SHP77 (cell line): ENCODE measurements at places on chromosomes 7 and 10.

DNA sequence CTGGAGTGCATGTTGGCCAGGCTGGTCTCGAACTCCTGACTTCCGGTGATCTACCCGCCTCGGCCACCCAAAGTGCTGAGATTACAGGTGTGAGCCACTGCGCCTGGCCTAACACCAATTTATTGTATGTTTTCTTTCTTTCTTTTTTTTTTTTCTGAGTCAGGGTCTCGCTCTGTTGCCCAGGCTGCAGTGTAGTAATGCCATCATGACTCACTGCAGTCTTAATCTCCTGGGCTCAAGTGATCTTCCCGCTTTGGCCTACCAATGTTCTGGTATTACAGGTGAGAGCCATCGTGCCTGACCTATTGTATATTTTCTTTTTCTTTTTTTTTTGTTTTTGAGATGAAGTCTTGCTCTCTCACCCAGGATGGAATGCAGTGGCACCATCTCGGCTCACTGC lies 33.8 kb upstream of the UBE2H start:
- DNase-seq: no peak

GRCh38 chr10:132878730-132879407 lies 63.5 kb downstream of the CFAP46 start:
- DNase-seq: no peak

DNA sequence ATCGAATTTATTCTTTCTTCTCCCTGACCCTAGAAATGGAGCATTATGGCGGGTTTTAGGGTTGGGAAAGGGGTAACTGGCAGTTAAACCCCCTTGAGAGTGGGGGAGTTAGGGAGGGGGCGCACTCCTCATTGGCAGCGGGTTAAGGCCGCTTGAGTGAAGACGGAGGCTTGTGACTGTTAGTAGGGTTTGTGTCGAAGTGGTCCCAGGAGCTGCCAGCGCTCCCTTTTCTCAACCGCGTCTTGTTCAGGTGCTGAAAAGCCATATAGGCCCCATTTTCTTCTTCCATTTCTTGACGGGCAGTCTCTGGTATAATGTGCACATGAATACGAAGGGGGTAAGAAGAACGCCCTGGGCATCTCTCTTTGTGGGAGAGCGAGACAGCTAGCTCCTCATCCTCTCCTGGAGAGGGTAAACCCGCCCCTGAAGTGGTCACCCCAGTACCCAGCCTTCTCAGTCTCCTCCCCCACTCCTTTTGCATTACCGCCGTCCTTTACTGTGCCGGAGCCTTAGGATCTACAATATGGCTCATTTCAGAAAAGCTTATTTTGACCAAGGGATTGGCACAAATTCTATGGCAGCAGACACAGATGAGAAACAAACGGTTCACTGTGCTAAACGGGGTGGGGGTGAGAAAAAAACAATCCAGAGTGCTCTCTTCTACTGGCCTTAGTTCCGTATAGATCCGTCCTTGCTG lies 836 bp downstream of the KMT2E start:
- DNase-seq: peak; percentile 21

- no peak for DNase-seq
These were observed 218.9 kb downstream of the DOCK4 start for GRCh38 chr7:111987115-111987826.

DNA sequence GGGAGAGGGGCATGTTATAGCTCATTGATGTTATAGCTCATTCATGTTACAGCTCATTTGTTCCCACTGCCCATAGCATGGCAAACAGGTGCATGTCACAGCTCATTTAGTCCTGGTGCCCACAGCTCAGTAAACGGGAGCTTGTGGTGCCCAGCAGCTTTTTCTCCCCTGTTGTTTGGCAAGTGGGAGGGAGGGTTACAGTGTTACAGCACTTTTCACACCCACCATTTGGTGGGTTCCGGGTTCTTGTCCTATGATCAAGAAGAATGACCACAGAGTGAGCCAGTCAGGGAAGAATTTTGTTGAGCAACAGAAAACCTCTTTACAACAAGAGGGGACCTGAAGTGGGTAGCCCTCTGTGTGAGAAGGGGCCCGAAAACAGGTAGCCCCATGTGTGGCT lies 162.8 kb upstream of the CSTF2T start:
- DNase-seq: no peak

DNA sequence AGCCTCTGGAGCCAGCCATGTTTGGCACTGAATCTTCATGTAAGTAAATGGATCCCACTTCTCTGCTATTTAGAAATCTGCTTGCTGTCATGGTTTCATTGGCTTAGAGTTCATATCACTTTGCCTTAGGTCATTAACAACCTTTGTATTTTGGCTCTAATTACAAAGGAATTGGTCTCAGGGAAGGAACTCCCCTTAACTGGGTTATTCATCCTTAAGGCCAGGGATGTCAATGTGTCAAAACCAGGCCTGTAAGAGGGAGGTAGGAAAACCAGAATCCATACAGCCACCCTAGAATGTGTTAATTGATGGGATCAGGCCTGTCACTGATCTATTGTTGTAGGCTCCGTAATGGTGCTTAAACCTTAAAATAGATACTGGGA lies 67.3 kb downstream of the ST7 start:
- no peak for DNase-seq

DNA sequence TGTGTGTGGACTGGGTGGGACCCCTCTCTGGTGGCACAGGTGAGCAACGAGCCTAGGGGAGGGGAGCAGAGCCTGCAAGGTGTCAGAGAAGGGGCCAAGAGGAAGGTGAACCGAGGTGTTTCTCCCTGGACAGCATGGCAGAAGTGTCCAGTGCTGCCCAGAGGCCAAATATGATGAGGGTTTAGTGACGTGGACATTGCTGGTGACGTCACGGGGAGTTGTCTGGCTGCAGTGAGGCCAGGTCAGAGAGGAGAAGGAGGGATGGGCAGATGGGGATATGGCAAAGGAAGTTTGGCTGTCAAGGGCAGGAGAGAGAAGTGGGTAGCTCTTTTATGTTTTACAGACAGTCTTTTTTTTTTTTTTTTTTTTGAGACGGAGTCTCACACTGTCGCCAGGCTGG lies 2.6 kb upstream of the ZNF853 start:
- no peak for DNase-seq

- DNase-seq: no peak
These were observed 137.2 kb downstream of the PHTF2 start for GRCh38 chr7:77935652-77936348.

- no peak for DNase-seq
These were observed 88.3 kb downstream of the CHST15 start for GRCh38 chr10:124005091-124005490.

DNA sequence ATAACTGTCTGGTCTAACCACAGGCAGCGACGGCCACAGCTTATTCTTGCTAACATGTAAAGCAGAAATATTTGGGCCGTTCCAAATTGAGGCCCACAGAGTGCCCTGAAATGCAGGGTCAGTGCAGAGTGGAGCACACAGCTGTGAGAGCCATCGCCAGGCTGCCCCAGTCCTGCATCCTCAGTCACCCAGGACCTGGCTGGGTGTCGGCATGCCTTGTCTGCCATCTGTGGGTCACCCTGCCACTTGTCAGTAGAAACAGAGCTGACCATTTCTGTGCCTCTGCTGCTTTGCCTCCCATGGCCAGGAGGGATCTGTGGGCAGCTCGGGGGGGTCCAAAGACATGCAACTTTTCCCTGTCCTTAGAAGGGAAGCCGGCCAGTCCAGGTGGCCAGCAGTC lies 57.3 kb upstream of the BTBD16 start:
- DNase-seq: no peak

DNA sequence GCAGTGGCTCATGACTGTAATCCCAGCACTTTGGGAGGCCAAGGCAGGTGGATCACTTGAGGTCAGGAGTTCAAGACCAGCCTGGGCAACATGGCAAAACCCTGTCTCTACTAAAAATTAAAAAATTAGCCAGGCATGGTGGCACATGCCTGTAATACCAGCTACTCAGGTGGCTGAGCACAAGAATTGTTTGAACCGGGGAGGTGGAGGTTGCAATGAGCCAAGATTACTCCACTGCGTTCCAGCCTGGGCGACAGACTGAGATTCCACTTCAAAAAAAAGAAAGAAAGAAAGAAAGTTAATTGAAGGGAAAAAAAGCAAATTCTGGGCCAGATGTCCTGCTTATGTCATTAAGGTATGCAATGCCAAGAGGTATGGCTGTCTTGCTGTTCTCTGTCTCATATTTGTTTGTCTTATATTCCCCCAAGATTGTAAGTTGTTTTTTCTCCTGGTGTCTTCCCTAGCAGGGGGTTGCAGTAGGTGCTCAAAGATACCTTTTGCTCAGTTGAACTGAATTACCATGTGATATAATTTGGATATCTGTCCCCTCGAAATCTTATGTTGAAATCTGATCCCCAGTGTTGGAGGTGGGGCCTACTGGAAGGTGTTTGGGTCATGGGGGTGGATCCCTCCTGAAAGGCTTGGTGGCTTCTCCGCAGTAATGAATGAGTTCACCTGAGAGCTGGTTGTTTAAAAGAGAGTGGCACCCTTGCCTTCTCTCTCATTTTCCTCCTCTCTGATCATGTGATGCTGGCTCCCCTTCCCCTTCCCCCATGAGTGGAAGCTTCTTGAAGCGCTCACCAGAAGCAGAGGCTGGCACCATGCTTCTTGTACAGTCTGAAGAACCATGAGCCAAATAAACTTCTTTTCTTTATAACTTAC lies 60.9 kb downstream of the MYOF start:
- DNase-seq: no peak

GRCh38 chr10:125711110-125711750 lies 8.3 kb upstream of the EDRF1 start:
- DNase-seq: no peak

DNA sequence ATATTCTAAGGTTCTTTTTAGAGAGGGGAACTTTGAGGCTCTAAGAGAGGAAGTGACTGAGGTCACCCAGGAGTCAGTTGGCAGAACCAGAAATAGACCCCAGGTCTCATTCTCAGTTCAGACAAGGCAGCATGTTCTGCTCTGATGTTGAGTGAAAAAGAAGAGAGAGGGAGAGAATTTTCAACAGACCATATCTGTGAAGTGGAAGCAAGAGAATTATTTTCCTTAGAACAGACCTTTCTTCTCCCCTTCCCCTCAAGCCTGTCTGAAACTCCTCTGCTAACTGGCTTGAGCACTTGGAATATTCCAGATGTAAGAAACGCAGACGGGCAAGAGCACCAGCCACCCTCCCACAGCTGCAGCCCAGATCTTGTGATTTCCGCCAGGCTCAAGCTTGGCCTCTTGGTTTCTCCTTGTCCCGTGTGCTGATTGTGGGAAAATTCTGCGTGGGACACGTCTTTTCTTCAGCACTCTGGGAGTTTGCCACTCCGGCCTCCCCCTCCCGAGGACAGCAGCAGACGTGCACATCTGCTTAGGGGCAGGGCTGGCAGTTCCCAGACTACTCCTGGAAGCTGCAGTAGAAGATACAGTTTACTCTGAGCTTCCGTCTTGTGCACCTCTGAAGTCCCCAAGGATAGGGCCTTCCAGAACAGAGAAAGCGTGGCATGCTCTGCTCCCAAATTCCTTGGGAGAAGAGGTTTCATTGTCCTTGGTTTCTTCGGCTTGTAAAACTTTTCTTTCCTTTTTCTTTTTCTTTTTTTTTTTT lies 22.7 kb upstream of the IKZF1 start:
- no peak for DNase-seq

GRCh38 chr10:96283351-96283750 lies 12.0 kb upstream of the BLNK start:
- DNase-seq: no peak

- no peak for DNase-seq
These were observed 1.5 kb upstream of the EXOC6 start for GRCh38 chr10:92846854-92847201.

DNA sequence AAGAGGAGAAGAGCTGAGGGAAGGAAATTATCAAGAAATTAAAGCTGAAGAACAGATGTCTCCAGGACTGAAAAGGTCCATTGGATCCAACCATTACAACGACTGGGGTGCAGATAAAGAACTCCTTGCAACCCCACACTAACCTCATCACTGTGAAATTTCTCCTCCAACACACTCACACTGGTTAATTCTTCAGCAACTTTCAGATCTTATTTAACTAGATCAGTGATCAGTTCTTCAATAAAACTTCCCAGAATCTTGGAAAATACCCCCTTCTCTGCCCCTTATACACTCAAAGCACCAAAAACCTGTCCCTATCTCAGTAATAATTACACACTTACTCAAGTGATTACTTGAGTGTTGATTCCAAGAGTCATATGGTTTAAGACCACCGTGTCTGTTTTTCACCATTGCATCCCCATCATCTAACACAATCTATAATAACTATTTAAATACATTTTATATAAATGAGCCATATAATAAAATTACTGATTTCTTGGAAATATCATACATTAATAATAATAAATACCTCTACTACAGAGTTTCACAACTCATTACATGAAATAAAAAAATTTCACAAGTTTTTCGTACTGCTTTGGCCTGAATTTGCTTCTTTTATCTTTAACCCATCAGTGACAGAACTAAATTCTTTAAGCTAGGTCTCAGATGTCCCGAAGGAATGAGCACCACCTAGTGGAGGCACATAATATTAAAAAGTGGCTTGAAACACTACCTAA lies 123.7 kb downstream of the MPP7 start:
- peak; percentile 63 for DNase-seq

DNA sequence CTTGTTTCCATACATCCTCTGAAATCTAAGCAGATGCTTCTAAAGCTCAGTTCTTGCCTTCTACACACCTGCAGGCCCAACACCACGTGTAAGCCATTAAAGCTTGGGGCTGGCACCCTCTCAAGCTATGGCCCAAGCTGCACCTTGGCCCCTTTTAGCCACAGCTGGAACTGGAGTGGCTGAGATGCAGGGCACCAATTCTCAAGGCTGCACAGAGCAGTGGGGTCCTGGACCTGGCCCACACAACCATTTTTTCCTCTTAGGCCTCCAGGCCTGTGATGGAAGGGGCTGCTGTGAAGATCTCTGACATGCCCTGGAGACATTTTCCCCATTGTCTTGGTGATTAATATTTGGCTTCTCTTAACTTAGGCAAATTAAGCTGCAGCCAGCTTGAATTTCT lies 38.8 kb upstream of the ZMYND11 start:
- DNase-seq: no peak

- no peak for DNase-seq
These were observed 532.5 kb downstream of the CCSER2 start for GRCh38 chr10:84860855-84861254.

GRCh38 chr10:78924319-78925003 lies 144.3 kb upstream of the ZMIZ1 start:
- DNase-seq: no peak

GRCh38 chr10:67618116-67618515 lies 77.9 kb downstream of the CTNNA3 start:
- no peak for DNase-seq

DNA sequence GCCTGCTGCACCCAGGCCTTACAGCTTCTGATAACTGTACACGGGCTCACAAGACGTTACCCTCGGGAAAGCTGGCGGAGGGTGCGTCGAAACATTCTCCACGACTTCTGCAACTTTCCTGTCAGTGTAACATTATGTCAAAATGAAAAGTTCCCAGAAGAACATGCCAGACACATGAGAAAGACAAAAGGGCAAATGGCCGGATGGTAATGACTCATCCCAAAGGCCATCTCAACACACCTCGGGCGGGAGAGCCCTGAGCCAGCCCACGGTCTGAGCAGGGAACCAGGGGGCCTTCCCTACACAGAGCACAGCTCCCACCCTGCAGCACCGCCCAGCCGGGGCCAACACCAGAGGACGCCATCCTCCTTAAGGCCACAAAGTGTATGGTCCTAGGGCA lies 118.7 kb downstream of the MAD1L1 start:
- DNase-seq: no peak
